CD4-positive, alpha-beta T cell treated with Interleukin-4 for 1 hour (primary cell): ENCODE measurements at places on chromosomes 7 and 10.

GRCh38 chr10:112960151-112960681, 10.2 kb downstream of the TCF7L2 start:
- no peak for DNase-seq

DNA sequence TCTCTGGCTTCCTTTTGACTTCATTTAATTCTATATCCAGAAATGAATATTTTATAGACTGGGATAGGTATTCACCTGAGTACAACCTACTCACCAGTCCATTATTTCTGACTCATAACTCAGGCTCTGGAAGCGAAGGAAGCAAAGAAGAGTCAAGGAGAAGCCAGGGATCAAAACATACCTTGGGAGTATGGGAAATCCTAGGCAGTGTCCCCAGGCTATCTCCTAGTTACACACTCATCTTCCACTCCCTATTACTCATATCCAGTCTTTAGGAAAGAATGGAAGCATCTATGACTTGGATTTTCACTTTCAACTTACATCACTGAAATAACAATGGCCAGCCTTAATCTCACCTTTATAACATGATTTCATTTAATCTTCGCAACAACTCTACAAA, 40.9 kb upstream of the ELAPOR2 start:
- no peak for DNase-seq

- DNase-seq: no peak
These were observed 33.5 kb downstream of the BICC1 start for GRCh38 chr10:58546137-58546536.

DNA sequence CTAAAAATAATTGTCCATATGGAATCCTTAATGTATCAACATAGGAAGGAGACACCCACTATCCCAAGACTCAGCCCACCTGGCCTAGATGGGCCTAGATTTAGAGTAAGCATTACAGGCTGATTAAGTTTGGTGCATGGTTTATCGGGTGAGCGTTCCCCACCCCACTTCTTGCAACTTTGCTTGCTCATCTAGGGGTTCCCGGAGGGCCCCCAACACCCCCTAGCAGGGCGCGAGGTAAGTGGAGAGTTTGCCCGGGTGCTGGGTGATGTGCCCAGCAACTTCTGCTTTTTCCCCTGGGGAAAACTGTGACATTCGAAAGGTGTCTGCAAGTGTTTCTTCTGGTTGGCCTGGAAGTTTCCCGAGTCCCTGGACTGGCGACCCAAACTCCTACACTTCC, 31.7 kb downstream of the SKIDA1 start:
- DNase-seq: no peak

DNA sequence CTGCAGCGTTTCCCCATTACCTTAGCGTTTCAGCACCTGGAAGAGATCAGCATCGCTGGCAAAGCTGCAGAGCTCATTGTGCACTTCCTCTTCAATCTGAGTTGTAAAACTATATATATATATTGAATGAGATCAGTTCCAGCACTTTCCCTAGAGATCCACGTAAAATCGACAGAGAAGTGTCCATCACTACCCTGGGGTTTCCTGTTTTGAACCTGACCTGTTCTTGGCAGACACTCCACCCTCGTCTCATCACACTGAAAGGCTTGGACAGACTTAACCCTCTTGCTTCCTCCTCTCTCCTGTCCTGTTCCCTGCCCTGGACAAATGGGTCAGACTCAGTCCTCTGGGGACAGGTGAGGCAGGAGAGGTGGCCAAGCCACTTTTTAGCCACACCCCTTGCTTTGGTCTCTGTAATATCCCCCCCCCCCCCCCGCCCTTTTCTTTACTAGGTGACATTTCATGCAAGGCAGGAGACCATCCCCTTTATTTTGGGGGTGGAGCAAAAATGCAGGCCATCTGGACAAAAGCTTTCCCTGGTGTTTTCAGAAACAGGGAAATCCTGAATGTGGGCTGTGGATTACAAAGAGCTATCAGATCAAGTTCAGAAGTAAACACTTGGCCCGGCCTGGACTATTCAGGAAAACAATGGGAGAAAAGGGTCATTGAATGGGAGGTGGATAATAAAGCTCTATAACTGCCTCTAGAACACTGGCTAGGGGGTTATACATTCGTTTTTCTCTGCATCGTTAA, 83.7 kb upstream of the KDM7A start:
- no peak for DNase-seq

DNA sequence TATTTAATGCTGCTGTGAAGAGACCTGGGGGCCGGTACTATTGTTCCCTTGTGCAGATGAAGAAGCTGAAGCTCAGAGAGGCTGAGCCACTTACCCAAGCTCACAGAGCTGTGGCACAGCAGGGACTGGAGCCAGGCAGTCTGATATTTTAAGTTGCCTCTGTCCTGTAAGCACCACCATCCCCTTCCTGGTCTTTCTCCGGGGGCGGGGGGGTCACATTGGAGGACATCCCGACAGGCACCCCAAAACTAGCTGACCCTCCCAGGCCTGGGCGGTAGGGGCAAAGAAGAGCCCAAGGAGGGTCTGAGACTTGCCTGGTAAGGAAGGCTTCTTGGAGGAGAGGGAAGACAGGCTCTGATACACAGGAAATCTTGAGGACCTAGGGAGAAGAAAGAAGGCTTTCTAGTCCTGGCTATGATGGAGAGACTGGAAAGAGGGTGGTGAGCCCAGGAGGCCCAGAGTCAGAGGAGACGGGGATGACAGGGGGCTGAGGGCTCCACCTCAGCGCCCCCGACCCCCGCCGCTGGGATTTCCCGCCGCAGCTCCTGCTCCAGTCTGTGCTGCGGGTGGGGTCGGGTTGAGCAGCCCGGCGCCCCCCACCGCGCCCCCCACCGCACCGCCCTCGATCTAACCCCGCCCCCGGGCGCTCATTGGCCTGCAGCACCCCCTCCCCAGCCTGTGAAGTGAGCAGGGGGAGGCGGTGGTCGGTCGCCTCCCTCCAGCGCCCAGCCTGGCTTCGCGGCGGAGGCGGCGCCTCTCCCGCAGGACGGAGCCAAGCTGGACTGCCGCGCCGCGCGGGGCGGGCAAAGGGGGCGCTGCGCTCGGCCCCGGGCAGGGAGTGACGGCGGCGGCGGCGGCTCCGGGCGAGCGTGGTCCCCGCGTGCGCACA, at the start of gene ADCYAP1R1:
Gene ADCYAP1R1 (plus strand): TSS at position 711 of the 889 bp plus-strand sequence. CDS start 10,957 bp downstream, outside the sequence.
- no peak for DNase-seq
